ENCODE measurements at places on chromosomes 16 and 17.

GRCh38 chr17:8921147-8921546 is 44.4 kb downstream of the PIK3R5 start:
- no peak for DNase-seq

DNA sequence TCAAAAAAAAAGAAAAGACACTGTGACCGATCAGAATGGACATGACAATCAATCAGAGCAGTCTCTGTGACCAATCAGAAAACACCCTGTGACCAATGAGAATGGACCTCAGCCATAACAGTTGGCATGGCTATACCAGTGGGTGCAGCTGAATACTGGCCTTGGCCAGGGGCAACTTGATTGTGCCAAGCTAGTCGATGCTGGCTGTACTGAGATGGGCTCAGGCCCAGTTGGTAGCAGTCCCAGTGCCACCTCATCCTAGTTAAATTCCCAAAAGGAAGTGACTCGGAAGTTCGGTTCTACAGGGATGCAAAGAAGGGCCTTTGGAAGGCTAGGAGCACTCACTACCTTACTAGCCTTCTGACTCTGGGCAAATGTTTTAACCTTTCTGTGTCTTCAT is 37.2 kb upstream of the BCO1 start:
- no peak for DNase-seq

- no peak for DNase-seq
These were observed 102.0 kb downstream of the ADAMTS18 start for GRCh38 chr16:77332792-77333191.

GRCh38 chr17:9138161-9138717 is 116.9 kb downstream of the NTN1 start:
- DNase-seq = no peak

- no peak for DNase-seq
These were observed 6.8 kb upstream of the KRT12 start for GRCh38 chr17:40873801-40874200.

DNA sequence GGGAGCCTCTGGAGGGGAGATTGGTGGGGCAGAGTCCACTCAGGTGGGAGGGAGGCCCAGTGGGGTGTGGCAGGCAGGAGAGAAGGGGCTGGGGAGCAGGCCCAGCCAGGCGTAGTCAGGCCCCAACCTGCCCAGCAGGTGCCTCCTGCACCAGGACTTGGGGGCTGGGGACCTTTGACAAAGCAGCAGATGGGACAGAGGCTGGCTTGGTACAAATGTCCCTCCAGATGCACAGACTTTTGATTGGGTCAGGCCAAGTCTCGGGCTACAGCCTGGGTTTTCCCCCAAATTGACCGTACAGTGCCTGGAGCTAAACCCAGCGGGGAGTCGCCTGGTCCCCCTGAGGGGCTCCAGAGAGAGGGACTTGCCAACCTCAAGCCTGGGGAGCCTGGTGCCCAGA is 411 bp downstream of the GGT6 start:
- no peak for DNase-seq

DNA sequence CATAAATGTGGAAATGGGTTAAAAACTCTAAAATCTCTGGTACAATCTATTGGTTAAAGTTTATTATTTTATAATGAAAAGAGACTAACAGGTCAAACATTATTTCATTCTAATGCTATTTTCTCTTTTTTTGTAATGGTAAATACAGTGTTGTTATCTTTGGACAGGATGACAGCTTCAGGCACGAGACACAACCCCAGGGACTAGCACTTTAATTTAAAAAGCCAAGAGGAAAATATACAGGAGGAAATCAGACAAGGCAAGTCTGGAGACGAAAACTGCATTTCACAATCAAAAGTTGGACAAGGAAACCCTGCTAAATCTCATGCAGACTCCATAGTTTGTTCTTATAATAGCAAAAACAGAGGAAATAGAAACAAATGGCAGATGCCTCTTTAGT is 589.1 kb upstream of the CDH8 start:
- no peak for DNase-seq

- DNase-seq = no peak
These were observed 491 bp downstream of the POLR2C start for GRCh38 chr16:57462978-57463362.

DNA sequence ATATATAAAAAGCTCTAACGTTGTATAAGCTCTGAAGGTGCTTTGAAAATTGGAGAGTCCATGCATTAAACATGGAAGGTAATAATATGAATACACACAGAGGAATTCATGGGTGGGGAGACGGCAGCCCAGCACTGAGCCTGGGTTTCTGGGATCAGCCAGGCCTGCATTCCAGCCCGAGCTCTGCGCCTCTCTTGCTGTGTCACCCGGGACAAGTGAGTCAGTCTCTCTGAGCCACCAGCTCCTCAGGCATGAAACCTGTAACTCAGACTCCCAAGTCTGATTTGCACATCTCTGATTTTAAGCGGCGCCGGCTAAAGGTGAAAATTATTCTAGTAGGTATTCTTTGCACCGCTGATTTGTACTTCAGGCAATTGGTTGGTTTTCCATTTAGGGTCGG is 238.8 kb downstream of the MRTFB start:
- no peak for DNase-seq

- no peak for DNase-seq
These were observed 42.1 kb upstream of the TOB1 start for GRCh38 chr17:50908140-50908859.

GRCh38 chr17:48244121-48244711 is 136.7 kb downstream of the SNX11 start:
- DNase-seq = no peak
